T-helper 17 cell (primary cell): ENCODE measurements at places on chromosomes 16 and 17. TPM values are rescaled to one million over a fixed set of nuclear protein-coding genes. Genes with fewer than 3 reads are reported as not detected.
A peak's percentile ranks its signal among the peaks of the same experiment; 100 is the strongest.

- H3K36me3 ChIP-seq, result no peaks in the 10 kb centered on the region
- H3K27ac ChIP-seq, result no peak overlapping the region
- H3K4me3 ChIP-seq, result no peak overlapping the region
- H3K27me3 ChIP-seq, result no peaks in the 10 kb centered on the region
- no peak for DNase-seq
- peaks cover 7% of the 10 kb centered on the region for H3K4me1 ChIP-seq
Measured at GRCh38 chr16:88351491-88352101, 31.2 kb upstream of the ZNF469 start.

DNA sequence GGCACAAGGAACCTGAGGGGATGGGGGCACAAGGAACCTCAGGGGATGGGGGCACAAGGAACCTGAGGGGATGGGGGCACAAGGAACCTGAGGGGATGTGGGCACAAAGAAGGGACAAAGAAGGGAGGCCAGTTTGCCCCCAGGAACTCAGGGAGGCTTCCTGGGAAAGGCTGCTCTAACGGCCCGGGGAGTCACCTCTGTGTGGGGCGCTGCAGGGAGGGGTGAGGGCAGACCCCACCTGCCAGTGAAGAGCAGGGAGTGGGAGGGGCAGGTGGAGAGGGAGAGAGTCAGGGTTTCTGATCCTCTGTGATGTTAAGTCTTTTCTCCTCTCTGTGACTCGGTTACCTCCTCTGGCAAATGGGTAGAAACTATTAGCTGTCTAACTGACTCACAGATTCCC, 57.7 kb downstream of the TIMM22 start:
- no peak overlapping the region for H3K27ac ChIP-seq
- DNase-seq, result no peak
- H3K4me3 ChIP-seq, result no peak overlapping the region

DNA sequence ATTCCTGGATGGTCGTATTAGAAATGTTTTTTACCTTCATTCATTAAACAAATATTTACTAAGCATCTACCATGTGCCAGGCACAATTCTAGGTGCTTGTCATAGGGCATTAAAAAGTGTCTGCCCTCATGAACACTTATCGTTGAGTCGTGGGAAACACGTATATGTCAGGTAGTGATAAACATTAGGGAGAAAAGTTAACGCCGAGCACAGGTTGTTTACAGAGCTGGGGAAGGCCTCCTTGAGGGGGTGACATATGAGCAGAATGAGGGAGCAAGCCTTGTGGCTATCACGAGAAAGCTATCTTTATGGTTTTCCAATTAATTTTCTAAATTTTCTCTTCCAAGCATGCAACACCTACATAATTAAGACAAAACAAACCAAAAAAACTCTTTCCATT, 985 bp upstream of the ZNF213 start:
- H3K27me3 ChIP-seq, result no peaks in the 10 kb centered on the region
- H3K4me3 ChIP-seq, result peak overlapping the region; percentile 95
- H3K36me3 ChIP-seq, result no peaks in the 10 kb centered on the region
- no peak for DNase-seq
- peaks cover 16% of the 10 kb centered on the region for H3K4me1 ChIP-seq

GRCh38 chr17:55245986-55246385, 18.8 kb upstream of the HLF start:
- H3K4me1 ChIP-seq, result no peaks in the 10 kb centered on the region
- peaks cover 10% of the 10 kb centered on the region for H3K27me3 ChIP-seq
- no peaks in the 10 kb centered on the region for H3K36me3 ChIP-seq
- no peak overlapping the region for H3K4me3 ChIP-seq
- H3K27ac ChIP-seq, result no peak overlapping the region
- no peak for DNase-seq

OTOP3 gene
- not detected for total RNA-seq

GRCh38 chr16:55089600-55089999, 158.9 kb downstream of the IRX5 start:
- H3K36me3 ChIP-seq, result no peaks in the 10 kb centered on the region
- no peak overlapping the region for H3K27ac ChIP-seq
- no peaks in the 10 kb centered on the region for H3K4me1 ChIP-seq
- no peak for DNase-seq

MYOCD gene
- not detected for total RNA-seq

- no peaks in the 10 kb centered on the region for H3K36me3 ChIP-seq
- H3K4me3 ChIP-seq, result no peak overlapping the region
- no peak for DNase-seq
- no peaks in the 10 kb centered on the region for H3K27me3 ChIP-seq
Measured at GRCh38 chr16:48444574-48444973, 59.4 kb upstream of the SIAH1 start.

GRCh38 chr16:67055712-67056487, 27.0 kb downstream of the CBFB start:
- no peaks in the 10 kb centered on the region for H3K27me3 ChIP-seq
- peak overlapping the region; percentile 98 for H3K27ac ChIP-seq

DNA sequence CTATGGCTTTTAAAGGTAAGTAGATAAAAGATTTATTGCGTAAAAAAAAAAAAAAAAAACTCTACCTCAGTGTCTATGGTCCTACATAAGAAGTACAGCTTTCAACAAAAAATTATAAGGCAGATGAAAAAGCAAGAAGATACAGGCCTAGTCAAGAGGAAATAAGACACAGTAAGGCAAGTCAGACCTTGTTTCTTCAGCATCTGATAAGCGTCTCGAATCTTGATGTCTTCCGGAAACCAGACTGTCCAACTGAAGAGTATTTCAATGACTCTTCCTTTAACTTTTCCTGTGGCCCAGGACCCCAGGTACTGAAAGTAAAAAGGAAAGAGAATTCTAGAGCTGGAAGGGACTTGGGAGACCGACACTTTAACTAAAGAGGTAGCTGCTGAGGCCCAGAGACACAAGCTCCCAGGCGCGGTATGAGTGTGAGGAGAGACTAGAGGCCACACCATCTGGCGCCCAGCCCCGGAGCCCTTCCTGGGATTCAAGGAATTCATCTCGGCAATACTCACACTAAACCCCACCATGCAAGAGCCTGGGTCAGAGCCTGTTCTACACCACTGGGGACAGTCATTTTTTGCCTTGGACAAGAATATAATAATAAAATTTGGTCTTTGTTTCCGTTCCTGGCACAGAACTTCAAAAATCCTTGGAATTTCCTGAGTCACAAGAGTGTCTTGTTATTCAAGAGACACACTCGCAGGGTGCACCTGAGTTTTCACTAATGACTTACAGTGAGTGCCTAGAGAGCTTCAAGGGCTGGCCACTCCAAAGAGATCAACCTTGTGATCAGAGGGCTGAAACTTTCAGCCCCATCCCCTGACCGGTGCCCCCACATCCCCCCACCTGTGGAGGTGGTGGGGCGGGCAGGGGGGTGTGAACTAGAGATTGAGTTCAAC, 18.6 kb downstream of the GGA2 start:
- H3K27ac ChIP-seq, result no peak overlapping the region
- H3K27me3 ChIP-seq, result no peaks in the 10 kb centered on the region
- H3K4me3 ChIP-seq, result no peak overlapping the region
- peaks cover 5% of the 10 kb centered on the region for H3K36me3 ChIP-seq

DNA sequence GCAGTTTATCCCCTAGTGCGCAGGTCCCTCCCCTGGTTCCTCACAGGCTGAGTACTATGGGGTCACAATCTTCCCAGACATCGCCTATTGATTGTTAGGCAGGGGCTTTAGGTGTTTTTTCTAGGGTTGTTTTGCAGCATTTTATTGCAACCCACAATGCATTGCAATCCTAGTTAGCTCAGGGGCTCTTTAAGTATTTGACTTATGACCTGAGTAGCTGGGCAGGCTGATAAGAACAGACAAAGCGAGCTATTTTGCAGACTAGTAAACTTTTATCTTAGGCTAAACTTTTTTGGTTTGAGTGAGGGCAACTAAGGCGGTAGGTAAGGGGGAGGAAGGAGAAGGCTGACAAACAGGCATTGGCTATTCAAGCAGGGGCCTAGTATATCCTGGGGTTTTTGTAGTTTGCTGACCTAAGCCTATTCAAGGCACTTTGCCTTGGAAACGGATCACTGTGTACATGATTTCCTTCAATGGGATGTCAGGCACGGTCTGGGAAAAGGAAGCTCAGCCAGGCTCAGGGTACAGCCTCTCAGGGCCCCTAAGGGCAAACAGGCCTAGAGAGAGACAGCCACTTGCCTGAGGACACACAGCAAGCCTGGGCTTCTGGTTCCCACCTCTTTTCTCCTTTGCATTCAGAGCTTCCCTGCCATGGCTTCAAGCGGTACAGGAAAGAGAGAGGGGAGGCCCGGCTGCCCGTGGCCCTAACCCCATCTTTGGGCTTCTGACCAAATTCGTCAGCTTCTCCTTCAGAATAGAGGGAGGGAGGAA, 6.4 kb downstream of the DRC7 start:
- DNase-seq, result no peak
- no peak overlapping the region for H3K27ac ChIP-seq
- no peaks in the 10 kb centered on the region for H3K36me3 ChIP-seq
- no peak overlapping the region for H3K4me3 ChIP-seq
- H3K4me1 ChIP-seq, result peaks cover 3% of the 10 kb centered on the region

GRCh38 chr16:72291531-72291981, 119.6 kb upstream of the PMFBP1 start:
- H3K27ac ChIP-seq, result no peak overlapping the region
- DNase-seq, result no peak
- H3K36me3 ChIP-seq, result no peaks in the 10 kb centered on the region
- no peaks in the 10 kb centered on the region for H3K27me3 ChIP-seq

DNA sequence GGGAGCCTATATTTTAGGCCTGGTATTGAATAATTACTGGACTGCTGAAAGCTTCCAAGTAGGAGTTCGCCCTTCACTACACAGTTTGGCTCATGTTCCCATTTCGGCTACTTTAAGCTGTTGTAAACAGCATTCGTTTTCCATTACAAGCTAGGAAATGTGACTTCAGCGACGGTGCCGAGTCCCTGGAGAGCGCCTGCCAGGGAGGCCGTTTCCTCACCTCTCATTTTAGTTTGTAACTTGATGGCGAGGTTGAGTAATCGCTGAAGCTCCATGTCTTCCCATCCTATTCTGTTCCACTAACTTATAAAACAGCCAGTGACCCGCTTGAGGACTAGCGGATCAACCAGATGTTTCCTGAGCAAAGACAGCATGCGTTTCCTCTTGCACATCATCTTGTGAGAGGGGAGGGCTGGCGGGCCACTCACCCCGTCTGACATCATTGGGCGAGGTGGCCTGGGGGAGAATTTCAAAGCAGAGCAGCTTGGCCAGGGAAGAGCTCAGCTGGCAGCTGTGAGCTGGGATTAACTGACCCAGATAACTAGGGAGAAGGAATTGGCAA, 32.9 kb downstream of the PCTP start:
- H3K27ac ChIP-seq, result no peak overlapping the region
- no peak for DNase-seq
- no peaks in the 10 kb centered on the region for H3K36me3 ChIP-seq
- peaks cover 4% of the 10 kb centered on the region for H3K27me3 ChIP-seq
- no peak overlapping the region for H3K4me3 ChIP-seq

DNA sequence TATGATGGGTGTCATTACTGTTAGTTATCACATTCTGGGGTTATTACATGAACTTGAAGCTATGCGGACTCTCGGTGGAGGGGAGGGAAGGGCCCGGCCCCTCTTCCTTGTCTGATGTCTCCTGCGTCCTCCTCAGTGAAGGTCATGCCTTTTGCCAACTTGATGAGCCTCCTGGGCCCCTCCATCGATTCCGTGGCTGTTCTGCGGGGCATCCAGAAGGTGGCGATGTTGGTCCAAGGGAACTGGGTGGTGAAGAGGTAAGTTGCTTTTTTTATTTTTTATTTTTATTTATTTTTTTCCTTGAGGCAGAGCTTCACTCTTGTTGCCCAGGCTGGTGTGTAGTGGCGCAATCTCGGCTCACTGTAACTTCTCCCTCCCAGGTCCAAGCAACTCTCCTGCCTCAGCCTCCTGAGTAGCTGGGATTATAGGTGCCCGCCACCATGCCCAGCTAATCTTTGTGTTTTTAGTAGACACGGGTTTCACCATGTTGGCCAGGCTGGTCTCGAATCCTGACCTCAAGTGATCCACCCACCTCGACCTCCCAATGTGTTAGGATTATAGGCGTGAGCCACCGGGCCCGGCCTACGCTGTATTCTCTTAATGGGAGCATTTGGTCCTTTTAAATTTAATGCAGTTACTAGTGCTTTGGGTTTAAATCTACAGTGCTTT, 21.6 kb downstream of the POLR3E start:
- peaks cover 2% of the 10 kb centered on the region for H3K36me3 ChIP-seq
- H3K4me3 ChIP-seq, result no peak overlapping the region
- peak; percentile 64 for DNase-seq
- peaks cover 12% of the 10 kb centered on the region for H3K4me1 ChIP-seq
- no peaks in the 10 kb centered on the region for H3K27me3 ChIP-seq

MLKL gene
- 44.8 TPM for total RNA-seq

DNAI2 gene
- 4.2 TPM for total RNA-seq

- H3K27ac ChIP-seq, result no peak overlapping the region
- peaks cover 9% of the 10 kb centered on the region for H3K27me3 ChIP-seq
- no peak overlapping the region for H3K4me3 ChIP-seq
- H3K4me1 ChIP-seq, result peaks cover 2% of the 10 kb centered on the region
- no peaks in the 10 kb centered on the region for H3K36me3 ChIP-seq
- no peak for DNase-seq
Measured at GRCh38 chr17:72268431-72268830, 147.6 kb downstream of the SOX9 start.

DNA sequence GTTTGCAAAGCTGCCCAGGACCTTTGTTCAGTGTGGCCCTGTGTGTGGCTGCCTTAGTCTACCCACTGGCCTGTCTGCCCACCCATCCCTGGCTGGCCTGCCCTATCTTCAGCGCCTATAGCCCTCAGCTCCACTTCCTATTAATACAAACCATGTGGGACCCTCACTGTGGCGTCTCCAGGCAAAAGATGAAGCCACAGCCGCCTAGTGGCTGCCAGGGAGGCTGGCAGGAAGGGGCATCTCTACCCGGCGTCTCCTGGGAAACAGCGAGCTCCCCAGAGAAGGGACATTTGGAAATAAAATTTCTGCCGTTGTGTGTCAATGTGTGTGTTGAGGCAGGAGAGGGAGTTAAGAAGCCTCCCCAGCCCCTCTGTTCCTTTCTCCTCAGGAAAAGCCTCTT, 31.5 kb downstream of the NEUROD2 start:
- peak overlapping the region; percentile 25 for H3K4me3 ChIP-seq
- H3K4me1 ChIP-seq, result no peaks in the 10 kb centered on the region
- H3K36me3 ChIP-seq, result peaks cover 2% of the 10 kb centered on the region
- no peak for DNase-seq
- no peak overlapping the region for H3K27ac ChIP-seq
- no peaks in the 10 kb centered on the region for H3K27me3 ChIP-seq
